ENCODE measurements at places on chromosomes 4 and X. TPM values are rescaled to one million over a fixed set of nuclear protein-coding genes. Genes with fewer than 3 reads are reported as not detected.
A peak's percentile ranks its signal among the peaks of the same experiment; 100 is the strongest.

- H3K27ac ChIP-seq, result no peak overlapping the region
- no peaks in the 10 kb centered on the region for H3K36me3 ChIP-seq
- H3K4me3 ChIP-seq, result no peak overlapping the region
Measured at GRCh38 chrX:20595928-20596575, 329.3 kb upstream of the RPS6KA3 start.

DNA sequence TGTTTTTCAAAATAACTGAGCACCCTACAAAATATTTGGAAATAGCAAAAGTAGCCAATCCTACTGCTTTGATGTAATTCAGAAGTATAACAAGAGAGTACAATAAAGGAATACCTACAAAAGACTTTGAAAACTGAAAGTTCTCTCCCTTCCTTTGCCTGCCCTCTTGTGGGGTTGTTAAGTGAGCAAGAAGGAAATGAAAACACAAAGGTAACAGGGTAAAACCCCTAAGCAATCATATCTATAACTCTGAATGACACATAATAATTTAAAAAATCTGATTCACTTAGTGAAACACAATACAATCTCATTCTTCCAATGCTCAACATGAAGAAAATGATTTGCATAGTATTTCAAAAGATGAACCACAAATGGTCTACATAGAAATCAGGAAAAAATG lies 98.2 kb downstream of the FRYL start:
- H3K4me3 ChIP-seq, result no peak overlapping the region
- no peaks in the 10 kb centered on the region for H3K27me3 ChIP-seq
- DNase-seq, result no peak
- H3K27ac ChIP-seq, result no peak overlapping the region

GRCh38 chrX:130120321-130120731 lies 10.0 kb upstream of the ELF4 start:
- H3K27me3 ChIP-seq, result no peaks in the 10 kb centered on the region
- no peaks in the 10 kb centered on the region for H3K4me1 ChIP-seq
- H3K4me3 ChIP-seq, result peak overlapping the region; percentile 62
- H3K36me3 ChIP-seq, result no peaks in the 10 kb centered on the region
- no peak for DNase-seq

DNA sequence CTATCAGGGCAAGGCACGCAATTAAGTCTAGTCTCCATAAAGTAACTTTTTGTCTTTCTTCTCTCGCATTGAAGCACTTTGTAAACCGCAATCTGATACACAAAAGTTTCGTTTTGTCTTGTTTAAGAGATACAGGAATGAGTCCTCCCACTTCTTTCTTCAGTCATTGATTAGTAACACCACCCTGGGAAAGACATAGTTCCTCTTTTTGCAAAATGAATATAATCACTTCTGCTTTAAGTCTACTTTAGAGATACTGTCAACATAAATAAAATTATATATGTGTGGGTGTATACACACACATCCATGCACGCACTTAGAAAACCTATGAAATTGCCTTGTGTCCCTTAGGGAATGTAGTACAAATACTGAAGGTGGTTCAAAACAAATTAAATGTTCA lies 11.7 kb downstream of the COQ2 start:
- no peak overlapping the region for H3K4me3 ChIP-seq
- H3K36me3 ChIP-seq, result peaks cover 68% of the 10 kb centered on the region
- H3K27me3 ChIP-seq, result no peaks in the 10 kb centered on the region

- H3K27me3 ChIP-seq, result no peaks in the 10 kb centered on the region
- no peaks in the 10 kb centered on the region for H3K4me1 ChIP-seq
- H3K27ac ChIP-seq, result no peak overlapping the region
Measured at GRCh38 chrX:129040124-129040523, 483.2 kb downstream of the SMARCA1 start.

- H3K27me3 ChIP-seq, result no peaks in the 10 kb centered on the region
- H3K36me3 ChIP-seq, result no peaks in the 10 kb centered on the region
- no peak overlapping the region for H3K4me3 ChIP-seq
Measured at GRCh38 chr4:128737098-128737513, 72.4 kb upstream of the JADE1 start.

DNA sequence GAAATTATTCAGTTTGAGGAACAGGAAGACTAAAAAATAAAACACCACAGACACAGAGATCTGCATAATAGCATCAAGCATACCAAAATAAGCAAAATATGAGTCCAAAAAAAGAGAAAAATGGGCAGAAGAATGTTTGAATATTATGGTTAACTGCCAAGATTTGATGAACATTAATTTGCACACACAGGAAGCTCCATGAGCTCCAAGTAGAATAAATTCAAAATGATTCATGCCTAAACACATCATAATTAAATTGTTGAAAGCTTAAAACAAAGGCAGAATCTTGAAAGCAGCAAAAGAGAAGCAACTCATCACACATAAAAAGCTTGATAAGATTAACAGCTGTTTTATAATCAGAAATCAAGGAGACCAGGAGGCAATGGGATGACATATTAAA lies 156.6 kb upstream of the ARSJ start:
- no peak for DNase-seq
- no peaks in the 10 kb centered on the region for H3K27me3 ChIP-seq
- no peak overlapping the region for H3K4me3 ChIP-seq
- no peaks in the 10 kb centered on the region for H3K36me3 ChIP-seq

DNA sequence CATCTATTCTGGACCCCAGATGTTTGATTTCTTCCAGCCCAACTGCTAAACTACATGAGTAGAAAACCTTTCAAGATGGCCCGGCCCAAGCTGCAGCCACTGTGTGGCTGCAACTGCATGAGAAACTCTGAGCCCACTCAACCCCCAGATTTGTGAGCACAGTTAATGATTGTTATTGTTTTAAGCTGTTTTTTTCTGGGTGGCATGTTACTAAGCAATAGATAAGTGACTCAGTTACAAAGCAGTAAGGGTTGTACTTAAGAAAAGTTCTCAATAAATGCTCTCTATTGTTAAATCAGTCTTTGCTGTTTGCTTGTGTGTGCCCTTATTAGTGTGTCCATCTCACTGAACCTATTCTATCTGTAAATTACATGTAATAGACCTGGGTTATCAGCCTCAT lies 51.8 kb downstream of the GC start:
- H3K4me3 ChIP-seq, result no peak overlapping the region
- no peak overlapping the region for H3K27ac ChIP-seq

- H3K27ac ChIP-seq, result no peak overlapping the region
- H3K36me3 ChIP-seq, result no peaks in the 10 kb centered on the region
- DNase-seq, result no peak
- H3K4me3 ChIP-seq, result no peak overlapping the region
- H3K27me3 ChIP-seq, result no peaks in the 10 kb centered on the region
- no peaks in the 10 kb centered on the region for H3K4me1 ChIP-seq
Measured at GRCh38 chrX:4268676-4269075, 555.2 kb upstream of the PRKX start.

DNA sequence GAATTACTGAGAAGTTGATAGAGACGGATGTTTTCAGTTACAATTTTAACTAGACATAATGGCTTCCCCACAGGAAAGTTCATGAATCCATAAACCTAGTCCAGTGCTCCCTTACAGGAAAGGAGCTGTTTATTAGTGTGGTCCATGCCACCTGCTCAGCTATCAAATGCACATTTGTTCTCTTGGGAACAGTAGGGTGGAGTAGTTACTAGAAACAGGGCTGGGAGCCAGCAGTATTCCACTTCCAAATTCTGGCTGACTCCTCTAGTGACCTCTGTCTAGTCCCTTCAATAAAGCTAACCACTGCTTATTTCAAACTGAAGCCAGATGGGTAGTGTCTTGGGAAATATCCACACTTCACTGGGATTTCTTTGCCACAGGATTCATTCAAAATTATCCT lies 88.4 kb upstream of the TLL1 start:
- no peaks in the 10 kb centered on the region for H3K4me1 ChIP-seq
- DNase-seq, result no peak
- H3K27me3 ChIP-seq, result no peaks in the 10 kb centered on the region

GRCh38 chr4:100060765-100061416 lies 110.8 kb upstream of the H2AZ1 start:
- no peak overlapping the region for H3K27ac ChIP-seq
- DNase-seq, result no peak
- no peak overlapping the region for H3K4me3 ChIP-seq
- no peaks in the 10 kb centered on the region for H3K27me3 ChIP-seq
- H3K4me1 ChIP-seq, result no peaks in the 10 kb centered on the region

DNA sequence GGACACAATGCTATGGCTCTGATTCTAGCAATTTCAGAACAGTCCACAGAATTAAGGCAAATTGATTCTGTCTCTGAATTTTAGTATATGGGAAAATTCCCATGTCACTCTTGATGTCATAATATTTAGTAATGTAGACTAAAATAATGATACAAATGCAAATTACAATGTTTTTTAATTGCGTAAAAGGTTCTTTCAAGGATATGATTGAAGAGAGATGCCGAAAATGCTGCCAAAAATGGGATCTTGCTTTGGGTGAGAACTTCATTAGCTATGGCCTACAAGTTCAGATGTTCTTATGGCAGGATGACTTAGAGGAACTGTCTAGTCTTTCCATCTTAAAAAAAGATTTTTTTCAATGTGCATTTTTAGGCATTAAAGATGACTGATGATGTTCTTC lies 170.6 kb downstream of the TMA16 start:
- DNase-seq, result no peak
- H3K36me3 ChIP-seq, result no peaks in the 10 kb centered on the region
- H3K4me1 ChIP-seq, result no peaks in the 10 kb centered on the region
- no peaks in the 10 kb centered on the region for H3K27me3 ChIP-seq
- H3K27ac ChIP-seq, result no peak overlapping the region

DNA sequence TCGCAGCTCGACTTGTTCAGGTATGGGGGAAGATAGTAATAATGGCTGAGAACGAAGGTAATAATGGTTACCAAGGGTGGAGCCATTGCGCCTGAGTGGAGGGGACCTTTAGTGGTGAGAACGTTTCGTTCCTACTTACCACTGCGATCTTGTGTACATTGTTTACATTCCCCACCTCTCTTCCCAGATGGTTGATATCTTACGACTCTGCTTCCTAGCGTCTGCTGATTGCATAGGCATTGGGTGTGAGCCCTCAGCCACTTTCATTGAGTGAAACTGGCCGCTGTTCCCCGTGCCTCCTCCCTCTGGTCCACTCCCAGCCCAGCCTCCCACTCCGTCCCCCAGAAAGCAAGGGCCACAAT lies 850 bp downstream of the IGBP1 start:
- H3K27me3 ChIP-seq, result no peaks in the 10 kb centered on the region
- H3K36me3 ChIP-seq, result peaks cover 14% of the 10 kb centered on the region
- no peak for DNase-seq
- H3K4me3 ChIP-seq, result peak overlapping the region; percentile 85
- peak overlapping the region; percentile 77 for H3K27ac ChIP-seq

GRCh38 chrX:10110984-10111363 lies 45.8 kb upstream of the CLCN4 start:
- no peak for DNase-seq
- H3K27me3 ChIP-seq, result no peaks in the 10 kb centered on the region
- peak overlapping the region; percentile 16 for H3K27ac ChIP-seq
- H3K4me1 ChIP-seq, result peaks cover 4% of the 10 kb centered on the region
- no peak overlapping the region for H3K4me3 ChIP-seq

GRCh38 chr4:181030961-181031360 lies 1212.2 kb upstream of the TENM3 start:
- no peak overlapping the region for H3K27ac ChIP-seq
- no peaks in the 10 kb centered on the region for H3K36me3 ChIP-seq
- H3K4me1 ChIP-seq, result no peaks in the 10 kb centered on the region
- peak; percentile 30 for DNase-seq
- no peaks in the 10 kb centered on the region for H3K27me3 ChIP-seq

DNA sequence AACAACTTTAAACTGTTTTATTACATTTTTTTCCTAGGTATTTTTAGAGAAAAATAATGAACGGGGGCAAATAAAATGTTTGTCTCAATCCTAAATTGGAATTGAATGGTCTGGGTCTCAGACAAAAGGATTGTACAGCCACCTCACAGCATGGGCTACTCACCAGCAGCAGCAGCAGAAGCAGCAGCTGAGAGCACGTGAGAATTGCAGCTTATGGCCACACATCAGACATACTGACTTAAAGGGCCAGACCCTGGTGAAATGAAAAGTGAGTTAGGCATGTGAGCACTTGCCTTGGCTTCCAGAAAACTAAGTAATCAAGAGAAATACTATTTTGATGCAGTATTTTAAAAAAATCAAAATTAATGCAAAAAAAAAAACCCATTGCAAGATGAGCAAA lies 56.6 kb downstream of the AASDH start:
- no peaks in the 10 kb centered on the region for H3K36me3 ChIP-seq
- H3K27ac ChIP-seq, result no peak overlapping the region
- no peaks in the 10 kb centered on the region for H3K4me1 ChIP-seq
- no peak for DNase-seq

DNA sequence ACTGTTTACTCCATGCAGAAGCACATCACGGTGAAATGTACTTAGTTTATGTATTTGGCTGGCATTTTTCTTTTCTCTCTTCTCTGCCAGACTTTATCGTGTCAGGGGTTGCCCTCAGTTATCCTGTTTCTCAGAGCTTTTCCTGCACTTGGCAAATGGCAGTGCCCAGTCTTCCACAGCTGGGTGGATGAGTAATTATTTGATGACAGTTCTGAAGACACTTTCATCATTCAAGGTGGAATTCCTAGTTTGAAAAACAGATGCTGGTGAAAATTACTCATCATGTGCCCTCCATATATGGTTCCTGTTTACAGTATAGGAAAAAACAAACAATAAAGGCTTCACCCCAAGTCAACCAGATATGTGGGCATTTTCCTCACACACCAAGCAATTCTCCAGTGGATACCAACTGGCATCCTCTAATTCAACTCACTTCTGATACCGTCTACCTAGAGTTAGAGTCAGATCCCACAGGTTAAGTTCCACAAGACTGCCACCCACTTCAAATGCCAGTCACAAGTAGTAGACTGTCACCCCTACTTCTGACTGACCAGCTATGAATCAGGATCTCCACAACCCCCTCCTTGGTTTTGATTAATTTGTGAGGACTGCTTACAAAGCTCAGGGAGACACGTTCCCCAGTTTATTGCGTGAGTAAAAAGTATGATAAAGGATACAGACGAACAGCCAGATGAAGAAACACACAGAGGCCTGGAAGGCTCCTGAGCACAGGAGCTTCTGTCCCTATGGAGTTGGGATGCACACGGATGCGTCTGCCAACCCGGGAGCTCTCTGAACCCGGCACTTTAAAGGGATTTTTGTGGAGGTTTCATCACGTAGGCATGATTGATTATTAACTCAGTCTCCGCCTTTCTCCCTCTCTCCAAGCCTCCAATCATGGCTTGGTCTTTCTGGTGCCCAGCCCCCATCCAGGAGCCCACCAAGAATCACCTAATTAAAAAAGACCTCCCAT lies 72.9 kb downstream of the CLDN34 start:
- DNase-seq, result no peak
- H3K4me1 ChIP-seq, result no peaks in the 10 kb centered on the region
- H3K36me3 ChIP-seq, result no peaks in the 10 kb centered on the region
- no peak overlapping the region for H3K27ac ChIP-seq
- no peak overlapping the region for H3K4me3 ChIP-seq
- H3K27me3 ChIP-seq, result no peaks in the 10 kb centered on the region

OPHN1 gene
- total RNA-seq, result 3.7 TPM

TMEM150C gene
- total RNA-seq, result 4.6 TPM

HGFAC gene
- total RNA-seq, result 0.46 TPM

CFI gene
- total RNA-seq, result 4.4 TPM

FGFBP1 gene
- not detected for total RNA-seq
